ENCODE measurements at places on chromosomes 2 and 18.

- DNase-seq = no peak
These were observed 22.5 kb upstream of the REL start for GRCh38 chr2:60858897-60859311.

GRCh38 chr2:199485732-199486335, 28.1 kb upstream of the SATB2 start:
- peak; percentile 70 for DNase-seq

DNA sequence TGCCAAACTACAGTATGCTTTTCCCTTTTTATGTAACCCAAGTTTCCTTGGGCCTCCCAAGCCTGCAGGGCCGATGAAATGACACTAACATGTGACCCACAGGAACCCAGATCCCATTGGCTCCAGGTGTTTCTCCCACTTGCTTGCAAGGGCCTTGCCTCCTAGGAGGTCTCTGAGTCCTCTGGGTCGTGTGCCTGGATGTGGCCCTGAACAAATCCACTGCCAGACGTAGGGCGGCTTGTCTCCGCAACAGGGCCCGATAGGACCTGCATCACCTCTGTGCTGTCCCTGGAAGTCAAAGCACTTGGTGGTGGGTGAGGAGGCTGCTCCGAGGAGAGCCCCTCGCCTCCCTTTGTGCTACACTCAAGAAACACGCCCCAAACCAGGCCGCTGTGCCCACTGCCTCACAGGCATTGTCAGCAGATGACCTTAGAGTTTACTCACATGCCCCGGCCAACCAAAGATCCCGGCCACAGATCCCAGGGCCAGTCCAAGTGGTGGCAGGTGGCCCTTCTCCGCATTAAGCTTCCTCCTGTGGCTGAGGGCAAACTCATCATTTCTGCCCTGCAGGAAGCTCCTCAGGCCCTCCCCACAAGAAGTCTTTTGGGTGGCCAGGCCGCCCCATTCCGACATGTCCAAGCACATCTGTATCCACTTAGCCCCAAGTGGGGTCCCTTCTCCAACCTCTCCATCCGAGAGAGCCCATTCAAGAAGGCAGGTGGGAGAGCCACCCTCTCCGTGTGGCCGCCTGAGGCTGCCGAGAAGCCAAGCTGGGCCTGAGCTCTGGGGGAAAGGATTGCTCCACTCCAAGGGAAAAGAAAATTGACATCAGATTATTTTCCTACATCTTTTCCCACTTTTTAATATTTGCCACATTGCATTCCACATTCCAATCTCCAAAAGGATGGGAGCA, 76.7 kb downstream of the GFPT1 start:
- DNase-seq = no peak

DNA sequence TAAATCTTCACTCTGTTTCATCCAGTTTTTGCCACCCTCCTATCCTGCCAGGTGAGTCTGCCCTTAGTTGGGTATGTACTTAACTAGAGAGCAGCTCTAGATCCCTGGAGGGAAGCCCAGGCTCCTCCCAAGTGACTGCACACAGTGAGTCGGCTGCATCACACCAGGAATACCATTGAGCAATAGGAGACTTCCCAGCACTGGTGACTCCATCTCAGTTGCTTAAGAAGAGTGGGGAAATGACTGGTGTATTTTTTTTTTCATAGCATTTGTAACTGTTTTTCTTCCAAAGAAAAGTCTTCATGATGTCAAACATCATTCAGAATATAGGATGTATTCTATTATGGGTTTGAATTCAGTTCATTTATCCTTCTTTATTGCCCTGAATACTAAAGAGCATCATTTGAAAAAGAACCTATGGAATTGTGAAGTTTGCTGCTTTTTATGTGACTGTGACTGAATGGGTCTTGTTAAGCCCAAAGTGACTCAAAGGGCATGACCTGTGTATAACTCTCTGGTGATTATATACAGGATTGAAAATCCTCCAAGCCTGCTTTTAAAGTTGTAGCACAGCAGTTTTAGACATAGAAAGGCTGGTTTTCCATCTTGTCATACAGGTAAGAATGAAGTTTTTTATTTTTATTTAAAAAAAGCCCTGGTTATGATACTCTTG, 84.3 kb downstream of the MAP3K20 start:
- DNase-seq = peak; percentile 10

GRCh38 chr18:49479381-49480137, 7.5 kb downstream of the C18orf32 start:
- DNase-seq = no peak

- no peak for DNase-seq
These were observed 268.6 kb upstream of the NCKAP5 start for GRCh38 chr2:133836691-133837345.

GRCh38 chr2:96806468-96807126, 9.5 kb upstream of the CNNM3 start:
- no peak for DNase-seq

DNA sequence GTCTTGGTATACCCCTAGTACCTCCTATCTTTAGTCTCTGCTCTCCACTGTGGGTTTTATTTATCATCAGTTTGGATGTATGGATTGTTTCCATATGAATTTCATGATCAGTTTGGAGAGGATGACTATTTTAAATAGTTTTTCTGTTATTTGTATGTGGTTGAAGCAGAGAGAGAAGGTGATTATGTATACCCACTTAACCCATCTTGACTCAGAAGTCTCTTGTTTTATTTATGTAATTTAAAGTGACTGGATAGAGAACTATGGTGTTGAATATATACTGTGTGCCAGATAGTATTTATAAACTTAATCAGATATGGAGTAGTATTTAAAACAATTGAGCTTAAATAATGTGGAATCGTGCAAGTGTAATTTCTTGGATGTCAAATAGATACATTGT, 39.9 kb downstream of the SMAD4 start:
- DNase-seq = no peak

GRCh38 chr2:68721482-68722101, 13.0 kb upstream of the ARHGAP25 start:
- no peak for DNase-seq

GRCh38 chr2:63029058-63029457, 21.6 kb upstream of the OTX1 start:
- no peak for DNase-seq

DNA sequence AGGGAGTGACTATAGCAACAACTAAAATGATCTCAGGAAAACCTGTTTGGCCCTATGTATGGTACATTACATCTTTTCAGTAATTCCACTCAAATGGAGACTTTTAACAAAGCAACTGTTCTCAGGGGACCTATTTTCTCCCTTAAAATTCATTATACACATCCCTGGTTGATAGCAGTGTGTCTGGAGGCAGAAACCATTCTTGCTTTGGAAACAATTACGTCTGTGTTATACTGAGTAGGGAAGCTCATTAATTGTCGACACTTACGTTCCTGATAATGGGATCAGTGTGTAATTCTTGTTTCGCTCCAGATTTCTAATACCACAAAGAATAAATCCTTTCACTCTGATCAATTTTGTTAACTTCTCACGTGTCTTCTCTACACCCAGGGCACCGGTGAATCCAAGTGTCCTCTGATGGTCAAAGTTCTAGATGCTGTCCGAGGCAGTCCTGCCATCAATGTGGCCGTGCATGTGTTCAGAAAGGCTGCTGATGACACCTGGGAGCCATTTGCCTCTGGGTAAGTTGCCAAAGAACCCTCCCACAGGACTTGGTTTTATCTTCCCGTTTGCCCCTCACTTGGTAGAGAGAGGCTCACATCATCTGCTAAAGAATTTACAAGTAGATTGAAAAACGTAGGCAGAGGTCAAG, 955 bp downstream of the TTR start:
- DNase-seq = no peak

All from HEK293T (cell line).